Right kidney (tissue), 9 donors: ENCODE measurements at places on chromosomes 16 and 17.

GRCh38 chr16:86142801-86143236 is 243.9 kb downstream of the IRF8 start:
- DNase-seq = no peak

- DNase-seq = no peak
Observed at GRCh38 chr16:56748191-56748590, 18.3 kb downstream of the NUP93 start.

DNA sequence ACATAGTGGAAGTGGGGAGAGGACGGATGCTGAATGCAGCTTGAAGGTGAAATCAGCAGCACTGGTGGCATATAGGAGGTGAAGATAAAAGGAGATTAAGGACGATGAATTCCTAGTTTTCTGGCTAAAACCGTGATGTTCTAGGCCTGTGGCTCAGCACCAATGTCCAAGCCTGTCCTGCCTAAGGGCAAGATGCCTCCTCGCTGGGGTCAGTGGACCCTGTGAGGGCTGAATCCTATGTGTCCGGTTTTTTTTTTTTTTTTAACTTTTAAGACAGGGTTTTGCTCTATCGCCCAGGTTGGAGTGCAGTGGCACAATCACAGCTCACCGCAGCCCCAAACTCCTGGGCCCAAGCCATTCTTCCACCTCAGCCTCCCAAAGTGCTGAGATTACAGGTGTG is 12.8 kb downstream of the CPNE2 start:
- DNase-seq = no peak

DNA sequence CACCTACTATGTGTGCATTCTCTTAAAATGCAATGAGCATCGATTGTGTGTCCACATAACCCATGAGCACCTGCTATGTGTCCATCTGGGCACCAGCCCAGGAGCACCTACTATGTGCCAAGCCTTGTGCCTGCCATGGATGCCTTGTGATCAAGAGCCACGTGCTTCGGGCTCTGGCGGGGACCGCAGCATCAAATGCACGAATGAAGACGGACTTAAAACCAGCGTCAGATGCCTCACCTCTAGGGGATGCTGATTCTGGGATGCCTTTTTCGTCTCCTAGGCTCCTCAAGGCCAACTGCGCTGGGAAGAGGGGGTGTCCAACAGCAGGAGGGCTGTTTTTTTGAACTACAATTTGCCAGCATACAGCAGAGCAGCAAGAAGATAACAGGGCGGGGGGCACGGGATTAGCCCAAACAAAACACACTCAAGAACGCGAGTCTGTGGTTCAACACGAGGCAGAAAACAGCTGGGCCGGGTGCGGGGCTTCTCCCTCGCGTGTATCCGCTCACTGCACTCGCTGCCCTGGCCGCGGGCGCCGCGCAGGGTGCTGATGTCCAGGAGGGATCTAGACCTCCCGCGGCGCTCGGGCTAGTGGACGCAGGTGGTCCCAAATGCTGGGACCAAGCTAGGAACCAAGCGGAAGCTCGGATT is 1.2 kb upstream of the GLIS2 start:
- DNase-seq = no peak

DNA sequence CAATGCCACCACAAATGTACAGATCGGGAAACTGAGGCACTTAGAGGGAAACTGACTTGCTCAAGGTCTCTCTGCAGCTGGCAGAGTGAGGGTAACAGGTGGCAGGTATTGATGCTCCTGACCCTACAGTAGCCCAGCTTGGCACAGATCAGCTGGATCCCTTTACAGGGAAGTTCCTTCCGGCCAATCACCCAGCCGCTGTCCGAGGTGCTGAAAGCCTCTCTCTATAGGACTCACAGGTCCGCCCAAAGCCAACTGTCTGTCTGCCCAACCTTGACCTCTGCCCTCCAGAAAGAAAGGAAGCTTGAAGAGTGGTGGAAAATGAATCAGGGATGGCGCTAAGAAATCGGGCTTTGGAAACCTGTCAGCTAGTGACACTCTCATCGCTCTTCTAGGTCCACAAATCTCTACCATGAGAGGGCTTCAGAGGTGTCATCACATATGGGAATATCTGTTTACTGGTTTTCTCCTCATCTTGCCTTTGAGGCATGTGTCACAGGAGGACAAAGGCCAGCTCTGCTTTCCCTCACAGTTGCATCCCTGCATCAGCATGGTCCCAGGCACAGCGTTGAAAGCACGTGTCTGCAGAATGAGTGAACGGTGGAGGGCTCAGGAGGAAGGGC is 246.2 kb downstream of the KATNIP start:
- DNase-seq = peak; percentile 38

GRCh38 chr16:86222965-86223551 is 287.3 kb upstream of the FOXF1 start:
- DNase-seq = no peak

GRCh38 chr17:81066771-81067315 is 31.9 kb downstream of the BAIAP2 start:
- no peak for DNase-seq

DNA sequence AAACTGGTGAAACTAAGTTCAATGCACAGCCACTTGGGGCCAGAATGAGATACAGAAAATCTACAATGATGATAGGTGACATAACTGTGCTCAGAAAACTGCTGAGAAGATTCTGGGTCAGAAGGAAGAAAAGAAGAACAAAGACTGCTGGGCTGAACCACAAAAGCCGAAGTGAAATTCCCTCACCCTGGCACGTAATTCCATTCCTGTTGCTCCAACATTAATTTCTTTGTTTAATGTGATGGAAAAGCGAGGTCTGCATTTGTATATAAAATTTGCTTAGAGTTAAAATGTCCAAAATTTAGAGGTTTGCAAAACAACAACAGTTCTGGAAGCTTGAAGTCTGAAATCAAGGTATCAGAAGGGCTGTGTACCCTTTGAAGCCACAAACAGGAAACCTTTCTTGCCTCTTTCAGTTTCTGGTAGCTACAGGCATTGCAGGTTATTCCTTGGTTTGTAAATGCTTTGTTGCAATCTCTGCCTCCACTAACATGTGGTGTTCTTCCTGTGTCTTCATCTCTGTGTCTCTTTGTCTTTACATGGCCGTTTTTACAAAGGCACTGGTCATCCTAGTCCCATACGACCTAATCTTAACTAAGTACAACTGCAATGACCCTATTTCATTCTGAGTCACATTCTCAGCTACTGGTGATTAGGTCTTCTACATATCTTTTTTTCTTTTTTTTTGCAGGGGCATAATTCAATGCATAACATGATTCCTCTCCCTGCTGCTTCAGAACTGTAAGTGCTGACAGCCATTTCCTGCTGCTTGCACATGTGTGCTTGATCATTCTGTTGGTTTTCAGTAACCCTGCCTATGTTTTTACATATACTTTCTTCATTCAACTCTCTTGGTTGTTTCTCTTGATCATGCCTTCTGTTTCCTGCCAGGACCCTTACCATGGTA is 603.0 kb upstream of the CDH8 start:
- DNase-seq = peak; percentile 7

DNA sequence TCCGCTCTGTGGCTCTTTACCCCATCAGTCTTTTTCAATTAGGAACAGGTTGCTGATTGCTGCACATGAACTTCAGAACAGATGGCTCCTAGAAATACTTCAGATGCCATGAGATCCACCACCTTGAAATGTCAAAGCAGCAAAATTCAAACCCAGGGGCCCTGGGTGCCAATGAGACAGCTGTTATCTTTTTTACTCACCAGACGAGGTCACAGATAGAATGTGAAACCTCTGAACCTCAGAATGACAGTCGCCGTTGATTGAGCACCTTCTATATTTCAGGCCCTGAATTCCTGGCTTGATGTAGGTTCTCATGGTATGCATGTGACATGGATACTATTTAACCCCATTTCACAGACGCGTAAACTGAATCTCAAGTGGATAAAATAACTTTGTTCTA is 63.0 kb downstream of the MAF start:
- DNase-seq = no peak

DNA sequence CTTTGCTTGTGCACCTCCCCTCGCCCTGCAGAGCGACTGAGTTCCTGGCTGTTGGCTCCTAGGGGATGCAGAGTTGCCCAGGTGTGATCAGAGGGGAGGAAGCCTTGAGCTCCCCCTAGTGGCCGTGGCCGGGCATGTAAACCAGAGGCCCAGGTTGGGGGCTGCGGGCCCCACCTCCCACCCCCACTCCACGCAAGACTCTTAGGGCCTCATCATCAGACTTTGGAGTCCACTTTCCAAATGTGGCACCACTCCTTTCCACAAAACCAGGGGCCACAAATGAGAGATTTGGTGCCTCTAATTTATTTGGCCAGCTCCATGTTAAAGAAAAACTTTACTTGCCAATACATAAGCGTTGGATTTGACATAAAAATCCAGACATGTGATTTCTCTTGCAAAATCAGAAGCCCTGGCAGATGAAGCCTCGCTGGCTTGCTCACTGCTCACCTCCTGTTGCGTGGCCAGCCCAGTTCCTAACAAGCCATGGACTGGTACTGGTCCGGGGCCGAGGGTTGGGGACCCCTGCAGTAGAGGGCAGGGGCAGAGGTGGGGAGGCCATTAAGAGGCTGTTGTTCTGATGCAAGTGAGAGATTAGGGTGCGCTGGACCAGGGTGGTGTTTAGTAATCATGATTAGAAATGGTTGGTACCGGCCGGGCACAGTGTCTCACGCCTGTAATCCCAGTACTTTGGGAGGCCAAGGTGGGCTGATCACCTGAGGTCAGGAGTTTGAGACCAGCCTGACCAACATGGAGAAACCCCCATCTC is 28.7 kb upstream of the GAS7 start:
- DNase-seq = peak; percentile 22

GRCh38 chr17:51056813-51057510 is 63.7 kb downstream of the SPAG9 start:
- peak; percentile 26 for DNase-seq

GRCh38 chr16:14528306-14528705 is 101.8 kb downstream of the PARN start:
- DNase-seq = peak; percentile 34

GRCh38 chr16:67928147-67928546 is 3.5 kb downstream of the CTRL start:
- DNase-seq = no peak

DNA sequence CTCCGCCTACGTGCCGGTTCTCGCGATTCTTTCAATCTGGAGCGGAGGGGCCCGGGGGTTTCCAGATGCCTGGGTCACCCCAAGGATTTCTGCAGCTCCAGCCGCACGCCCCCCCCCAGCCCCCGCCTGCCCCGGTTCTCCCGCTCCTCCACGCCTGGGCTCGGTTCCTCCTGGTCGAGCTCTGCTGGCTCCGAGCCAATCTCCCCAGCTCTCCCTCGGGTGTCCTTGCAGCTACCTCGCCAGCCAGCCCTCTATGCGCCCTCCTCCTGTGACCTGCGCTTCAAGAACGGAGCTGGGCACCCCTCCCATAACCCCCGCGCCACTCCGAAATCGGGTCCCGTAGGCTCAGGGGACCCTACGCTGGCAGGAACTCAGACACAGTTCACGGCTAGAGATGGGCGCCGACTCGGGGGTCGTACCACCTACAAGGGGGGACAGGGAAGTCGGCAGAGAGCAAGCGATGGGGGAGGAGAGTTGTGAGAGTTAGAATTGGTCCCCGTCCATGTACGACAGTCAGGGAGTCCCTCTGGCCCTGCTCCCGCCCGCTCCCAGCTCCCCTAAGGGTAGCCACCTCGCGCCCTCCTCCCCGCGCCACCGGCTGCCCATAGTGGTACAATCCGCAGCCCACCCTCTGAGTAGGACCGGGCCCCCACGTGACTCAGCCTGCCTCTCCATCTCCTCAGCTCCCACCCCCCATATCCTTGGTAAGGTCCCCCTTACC is 961 bp downstream of the FGF11 start:
- DNase-seq = peak; percentile 87

GRCh38 chr16:50102051-50102746 is 36.4 kb downstream of the HEATR3 start:
- DNase-seq = no peak

DNA sequence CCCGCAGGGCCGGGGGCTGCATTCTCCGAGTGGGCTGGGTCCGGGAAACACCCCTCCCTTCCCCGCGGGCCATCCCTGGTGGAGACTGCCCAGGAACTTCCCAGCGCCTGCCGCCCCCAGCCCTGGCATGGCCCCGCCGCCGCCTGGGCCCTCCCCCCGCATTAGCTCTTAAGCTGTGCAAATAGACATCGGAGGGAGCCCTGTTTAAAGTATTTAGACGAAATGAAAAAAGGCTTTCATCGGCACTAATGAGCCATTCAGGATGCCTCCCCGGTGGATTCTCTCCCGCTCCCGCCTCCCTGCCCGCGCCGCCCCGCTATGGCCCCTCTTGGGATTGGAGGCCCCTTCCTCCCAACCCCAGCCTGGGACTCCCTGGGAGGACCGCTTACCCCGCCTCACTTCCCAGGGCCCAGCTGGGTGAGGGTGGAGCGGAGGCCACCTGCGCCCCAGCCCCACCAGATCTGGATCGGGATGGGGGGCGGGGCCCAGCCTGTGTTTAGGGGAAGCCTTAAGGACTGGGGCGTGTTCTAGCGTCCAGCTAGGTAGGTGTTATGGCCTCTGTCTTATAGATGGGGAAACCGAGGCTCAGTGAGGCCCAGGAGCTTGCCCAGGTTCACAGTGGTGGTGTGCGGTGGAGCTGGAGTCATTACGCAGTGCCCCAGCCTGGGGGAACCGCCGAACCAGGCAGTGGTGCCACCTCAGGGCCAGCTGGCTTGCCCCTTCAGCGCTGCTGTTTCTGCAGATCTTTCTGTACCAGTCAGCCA is 19.7 kb downstream of the SEZ6 start:
- DNase-seq = no peak

GRCh38 chr17:17424552-17424951 is 52.2 kb upstream of the MED9 start:
- no peak for DNase-seq

GRCh38 chr16:2912330-2913199 is 834 bp downstream of the FLYWCH1 start:
- peak; percentile 69 for DNase-seq

DNA sequence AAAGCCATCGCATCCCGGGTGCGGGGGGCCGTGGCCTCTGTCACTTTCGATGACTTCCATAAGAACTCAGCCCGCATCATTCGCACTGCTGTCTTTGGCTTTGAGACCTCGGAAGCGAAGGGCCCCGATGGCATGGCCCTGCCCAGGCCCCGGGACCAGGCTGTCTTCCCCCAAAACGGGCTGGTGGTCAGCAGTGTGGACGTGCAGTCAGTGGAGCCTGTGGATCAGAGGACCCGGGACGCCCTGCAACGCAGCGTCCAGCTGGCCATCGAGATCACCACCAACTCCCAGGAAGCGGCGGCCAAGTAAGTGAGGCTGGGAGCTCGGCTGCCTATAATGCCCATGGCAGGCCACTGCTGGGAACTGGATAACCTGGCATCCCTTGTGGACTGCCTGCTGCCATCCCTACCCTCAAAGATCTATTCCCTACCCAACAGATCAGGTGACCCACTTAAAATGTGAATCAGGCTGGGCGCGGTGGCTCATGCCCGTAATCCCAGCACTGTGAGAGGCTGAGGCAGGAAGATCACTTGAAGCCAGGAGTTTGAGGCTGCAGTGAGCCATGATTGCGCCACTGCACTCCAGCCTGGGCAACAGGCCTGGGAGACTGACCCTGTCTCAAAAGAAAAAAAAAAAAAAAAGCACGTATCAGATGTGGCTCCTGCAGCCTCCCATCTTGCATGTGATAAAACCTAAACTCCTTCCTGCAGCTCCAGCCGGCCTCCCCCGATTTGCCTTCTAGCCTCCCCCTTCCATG is 18.3 kb downstream of the CDIPT start:
- no peak for DNase-seq
